Bronchial epithelial cell (primary cell): ENCODE measurements at places on chromosomes 4 and X. TPM values are rescaled to one million over a fixed set of nuclear protein-coding genes. Genes with fewer than 3 reads are reported as not detected.

The BEX5 gene
- total RNA-seq, result 1.3 and 1.4 TPM in 2 replicates

DNA sequence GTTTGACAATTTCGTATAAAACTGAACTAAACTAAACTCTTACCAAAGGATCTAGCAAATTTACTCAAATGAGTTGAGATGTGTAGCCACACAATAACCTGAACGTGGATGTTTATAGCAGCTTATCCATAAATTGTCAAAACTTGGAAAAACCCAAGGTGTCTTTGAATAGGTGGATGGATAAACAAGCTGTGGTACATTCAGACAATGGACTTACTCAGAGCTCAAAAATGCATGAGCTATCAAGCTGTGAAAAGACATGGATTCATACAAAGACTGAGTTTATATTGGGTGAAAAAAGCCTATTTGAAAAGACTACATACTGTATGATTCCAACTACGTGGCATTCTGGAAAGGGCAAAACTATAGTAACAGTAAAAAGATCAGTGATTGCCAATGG, 69.5 kb downstream of the LARP1B start:
- DNase-seq, result peak; percentile 34

The JADE1 gene
- total RNA-seq, result 6.6 and 6.8 TPM in 2 replicates

DNA sequence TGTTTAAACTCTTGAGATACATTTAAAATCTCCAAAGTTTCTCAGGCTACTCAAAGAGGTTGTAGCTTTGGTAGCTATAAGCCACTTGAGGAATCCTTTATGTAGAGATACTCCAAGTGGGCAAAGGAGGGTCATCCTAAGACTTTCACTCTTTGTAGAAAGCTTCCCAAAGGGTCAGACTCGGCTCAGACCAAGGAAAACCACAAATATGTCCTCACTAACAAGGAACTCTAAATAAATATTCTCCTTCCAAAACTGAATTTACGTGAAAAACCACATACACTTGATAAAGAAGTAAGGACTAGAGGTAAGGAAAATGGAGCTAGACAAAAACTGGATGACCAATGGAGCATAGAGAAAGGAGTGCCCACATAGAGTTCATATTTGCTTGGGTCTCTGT, 41.7 kb upstream of the DDX60 start:
- DNase-seq, result no peak

DNA sequence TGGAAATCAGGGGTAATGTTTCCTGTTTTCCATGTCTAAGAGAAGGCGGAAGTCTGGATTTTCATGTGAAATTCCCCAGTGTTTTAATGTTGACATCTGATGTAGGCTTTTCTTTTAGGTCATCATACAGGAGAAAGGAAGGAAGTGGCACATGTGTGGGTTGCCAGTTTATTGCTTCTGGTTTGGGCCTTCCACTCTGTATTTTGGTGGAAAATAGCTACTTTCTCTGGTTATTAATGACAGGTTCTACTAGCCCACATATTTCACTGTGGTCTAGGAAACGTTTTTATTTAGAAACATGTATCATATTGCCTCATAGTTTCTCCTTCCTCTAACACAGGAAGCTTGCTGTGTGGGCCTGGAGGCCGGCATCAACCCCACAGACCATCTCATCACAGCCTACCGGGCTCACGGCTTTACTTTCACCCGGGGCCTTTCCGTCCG, 7.2 kb downstream of the PDHA1 start:
- DNase-seq, result no peak

The APLN gene
- total RNA-seq, result under 0.01 and 0.13 TPM in 2 replicates

DNA sequence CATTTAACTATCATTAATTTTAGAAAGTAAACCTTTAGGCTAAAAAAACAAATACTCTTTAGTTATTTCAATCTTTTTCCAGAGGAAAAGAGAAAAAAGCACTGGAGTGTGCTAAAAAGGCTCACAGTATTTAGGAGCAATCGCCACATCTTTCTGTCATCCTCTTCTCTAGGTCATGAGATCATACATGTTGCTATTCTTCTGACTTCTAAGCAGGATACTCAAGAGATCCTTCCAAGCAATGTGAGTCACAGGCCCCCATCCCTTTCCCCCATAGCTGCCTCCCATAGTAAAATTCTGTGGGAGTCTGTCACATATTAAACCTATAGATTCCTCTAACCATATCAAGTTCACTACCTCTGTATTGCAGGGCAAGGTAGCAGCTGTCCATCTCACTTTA, 7.7 kb downstream of the EDNRA start:
- DNase-seq, result no peak

The REPS2 gene
- total RNA-seq, result 0.38 and 0.79 TPM in 2 replicates

GRCh38 chrX:54288968-54289367, 68.9 kb downstream of the WNK3 start:
- no peak for DNase-seq

- no peak for DNase-seq
Measured at GRCh38 chr4:152947311-152947710, 11.2 kb downstream of the FHDC1 start.

DNA sequence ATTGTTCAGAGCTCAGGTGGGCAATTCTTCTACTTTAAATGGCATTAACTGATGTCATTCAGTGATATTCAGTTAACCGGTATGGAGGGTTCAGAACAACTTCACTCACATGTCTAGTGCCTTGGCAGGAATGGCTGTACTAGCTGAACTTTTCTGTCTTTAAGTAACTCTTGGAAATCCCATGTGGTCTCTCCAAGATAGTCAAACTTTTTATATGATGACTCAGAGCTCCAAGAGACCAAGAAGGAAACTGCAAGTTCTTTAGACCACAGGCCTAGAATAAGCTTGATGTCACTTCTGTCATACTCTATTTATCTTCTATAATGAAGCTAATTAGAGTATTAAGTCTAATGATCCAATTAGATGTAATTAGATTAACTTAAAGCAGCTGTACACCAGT, 24.9 kb downstream of the LHFPL1 start:
- DNase-seq, result no peak

GRCh38 chr4:177596035-177596434, 153.8 kb upstream of the AGA start:
- DNase-seq, result peak; percentile 85

DNA sequence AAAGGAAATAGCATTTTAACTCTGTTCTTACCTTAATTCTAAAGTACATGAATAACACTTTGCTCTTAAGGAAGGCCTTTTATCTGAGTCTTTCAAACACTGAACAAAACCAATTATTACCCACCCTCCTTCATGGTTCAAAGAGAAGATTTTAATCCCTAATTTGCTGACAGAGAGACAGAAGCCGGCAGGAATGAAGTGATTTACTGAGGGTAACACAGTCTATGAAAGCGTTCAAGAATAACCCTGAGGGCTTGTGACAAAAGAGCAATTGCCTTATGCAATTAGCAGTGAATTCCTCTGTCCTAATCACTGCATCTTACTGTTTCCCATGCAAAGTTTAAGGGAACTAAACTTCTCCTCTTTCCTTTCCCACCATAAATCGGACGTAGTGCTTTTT, 144.1 kb downstream of the PACRGL start:
- no peak for DNase-seq

- DNase-seq, result no peak
Measured at GRCh38 chr4:6478546-6479220, 6.3 kb upstream of the PPP2R2C start.

The TSPAN7 gene
- total RNA-seq, result 1.1 and 1.3 TPM in 2 replicates
